ENCODE measurements at places on chromosomes 1 and 21. TPM values are rescaled to one million over a fixed set of nuclear protein-coding genes. Genes with fewer than 3 reads are reported as not detected.

- ATAC-seq, result no peak
Observed at GRCh38 chr1:40842207-40842606, 20.0 kb downstream of the CITED4 start.

DNA sequence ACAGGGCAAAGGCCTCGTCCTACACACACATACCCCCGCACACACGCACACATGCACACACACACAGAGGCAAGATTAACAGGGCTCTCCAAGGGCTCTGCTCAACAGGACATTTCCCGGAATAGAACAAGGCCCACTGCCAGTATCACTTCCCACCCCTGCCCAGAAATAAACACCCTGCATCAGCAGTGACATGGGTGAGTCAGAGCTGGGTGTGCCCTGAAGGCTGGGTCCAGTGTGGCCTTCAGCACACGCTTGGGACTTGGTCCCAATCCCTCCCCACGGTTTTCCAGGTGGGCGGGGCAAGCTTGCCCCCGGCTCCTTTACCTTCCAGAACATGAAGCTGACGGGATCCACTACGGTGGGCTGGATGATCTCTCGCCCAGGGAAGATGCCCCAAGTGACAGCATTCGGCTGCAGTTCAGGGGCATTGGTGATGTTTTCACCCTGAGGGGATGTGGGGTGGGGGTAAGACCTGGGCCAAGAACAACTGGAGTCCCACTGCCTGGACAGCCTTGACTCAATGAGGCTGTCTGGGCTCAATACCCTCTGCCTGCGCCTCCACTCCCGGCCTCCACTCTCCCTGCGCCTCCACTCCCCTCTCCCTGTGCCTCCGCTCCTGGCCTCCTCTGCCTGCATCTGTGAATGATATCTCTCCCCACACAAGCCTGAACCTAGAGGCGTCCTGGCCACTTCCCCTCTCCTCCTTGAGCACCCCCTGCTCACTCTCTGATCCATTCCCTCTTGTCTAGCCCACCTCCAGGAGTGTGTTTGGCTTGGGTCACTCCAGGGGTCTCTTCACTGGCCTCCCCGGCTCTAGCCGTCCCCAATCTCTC is 14.7 kb downstream of the MTHFR start:
- ATAC-seq, result peak; percentile 81

GRCh38 chr21:22758478-22758877 is 1760.3 kb downstream of the NCAM2 start:
- no peak for ATAC-seq

DNA sequence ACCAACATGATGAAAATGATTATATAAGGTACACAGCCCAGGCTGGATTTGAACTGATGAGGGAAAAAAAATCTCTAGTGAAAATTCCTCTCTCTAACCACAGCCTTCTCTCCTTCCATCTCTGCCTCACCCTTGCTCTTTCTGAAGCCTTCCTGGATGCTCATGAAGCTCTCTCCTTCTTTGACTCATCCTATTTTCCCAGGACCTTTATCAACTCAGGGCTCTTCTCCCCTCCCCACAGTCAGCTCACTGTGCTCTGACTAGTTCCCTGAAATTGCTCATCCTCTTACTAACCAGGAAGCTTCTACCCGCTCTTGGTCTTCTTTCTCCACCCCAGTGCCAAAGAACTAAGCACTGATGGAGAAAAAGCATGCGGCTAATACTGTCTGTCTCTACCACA is 46.4 kb upstream of the ERG start:
- peak; percentile 79 for ATAC-seq

DNA sequence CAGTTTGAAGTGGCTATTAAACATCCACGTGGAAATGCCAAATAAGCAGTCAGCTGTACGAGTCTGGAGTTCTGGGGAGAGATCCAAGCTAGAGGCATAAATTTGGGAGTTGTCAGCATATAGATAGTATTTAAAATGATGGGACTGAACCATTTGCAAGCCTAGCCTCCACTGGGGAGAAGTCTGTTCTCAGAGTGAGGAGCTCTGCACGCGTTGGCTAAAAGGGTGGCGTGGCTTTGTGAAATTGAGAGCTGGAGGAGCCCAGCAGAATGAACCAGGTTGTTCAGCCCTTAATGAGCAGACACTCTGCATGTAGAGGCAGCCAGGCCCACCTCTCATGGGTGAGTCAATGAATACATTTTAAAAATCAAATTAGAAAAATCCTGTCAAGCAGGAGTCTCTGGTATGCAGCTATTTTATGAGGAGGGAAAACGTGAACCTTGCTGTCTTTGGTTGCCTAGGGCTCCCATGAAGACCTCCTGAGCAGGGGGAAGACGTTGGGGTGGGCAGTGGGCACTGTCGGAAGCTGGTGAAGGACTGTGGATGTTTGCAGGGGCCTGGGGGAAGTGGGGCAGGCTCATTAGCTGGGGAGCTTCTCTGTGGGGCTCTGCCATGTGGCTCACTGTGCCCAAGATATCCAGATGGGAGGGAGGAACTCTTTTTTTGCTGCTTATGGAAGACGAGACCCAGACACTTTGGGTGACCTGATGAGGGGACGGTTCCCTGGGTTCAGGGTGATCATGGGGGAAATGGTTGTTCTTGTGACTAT is 18.8 kb downstream of the TMCC2 start:
- ATAC-seq, result peak; percentile 6

- ATAC-seq, result peak; percentile 73
Observed at GRCh38 chr1:231040019-231040799, at the start of gene FAM89A. Gene FAM89A (minus strand): TSS chr1:231040254. CDS start chr1:231040211, 43 bp downstream.

DNA sequence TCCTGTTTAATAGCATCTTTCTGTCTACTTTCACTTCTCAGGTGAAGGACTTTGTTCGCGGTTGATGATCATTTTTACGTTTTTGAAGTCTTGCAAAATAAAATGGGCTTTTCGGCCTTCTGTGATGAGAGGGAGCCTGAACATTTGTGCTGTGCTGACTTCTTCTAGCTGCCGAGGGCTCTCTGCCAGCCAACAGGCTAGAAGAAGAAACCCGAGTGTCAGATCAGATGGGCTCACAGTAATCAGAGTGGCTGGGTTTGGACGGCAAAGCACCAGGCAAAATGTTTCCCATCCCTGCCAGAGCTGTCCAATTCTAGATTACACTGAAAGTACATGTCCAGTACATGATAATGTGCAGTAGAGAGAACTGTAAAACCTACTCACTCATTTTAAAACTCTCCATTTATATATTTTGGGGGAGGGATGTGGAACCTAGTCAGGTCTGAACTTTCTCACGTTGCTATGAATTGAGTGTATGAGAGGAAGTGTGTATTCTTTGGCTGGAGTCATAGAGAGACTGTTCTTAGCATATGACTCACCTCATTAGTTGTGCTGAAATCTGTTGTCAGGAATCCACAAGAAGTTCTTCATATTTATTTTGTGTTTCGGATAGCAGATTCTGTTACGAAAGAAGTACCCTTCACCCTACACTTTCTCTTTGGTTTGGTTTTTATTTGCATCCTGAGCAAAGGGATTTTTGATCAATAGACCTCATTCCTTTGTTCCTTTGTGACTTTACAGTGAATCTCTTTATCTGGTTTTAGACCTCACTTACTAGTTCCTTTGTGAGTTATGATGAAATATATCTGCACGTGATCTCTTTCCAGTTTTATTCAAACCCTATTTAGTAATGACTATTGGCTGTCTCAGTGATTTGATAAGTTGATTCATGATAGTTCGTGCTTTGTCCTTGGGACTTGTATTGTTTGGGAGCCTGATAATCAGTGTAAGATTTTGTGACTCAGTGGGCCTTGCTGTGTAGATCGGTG is 4.8 kb downstream of the ATP1A1 start:
- no peak for ATAC-seq

DNA sequence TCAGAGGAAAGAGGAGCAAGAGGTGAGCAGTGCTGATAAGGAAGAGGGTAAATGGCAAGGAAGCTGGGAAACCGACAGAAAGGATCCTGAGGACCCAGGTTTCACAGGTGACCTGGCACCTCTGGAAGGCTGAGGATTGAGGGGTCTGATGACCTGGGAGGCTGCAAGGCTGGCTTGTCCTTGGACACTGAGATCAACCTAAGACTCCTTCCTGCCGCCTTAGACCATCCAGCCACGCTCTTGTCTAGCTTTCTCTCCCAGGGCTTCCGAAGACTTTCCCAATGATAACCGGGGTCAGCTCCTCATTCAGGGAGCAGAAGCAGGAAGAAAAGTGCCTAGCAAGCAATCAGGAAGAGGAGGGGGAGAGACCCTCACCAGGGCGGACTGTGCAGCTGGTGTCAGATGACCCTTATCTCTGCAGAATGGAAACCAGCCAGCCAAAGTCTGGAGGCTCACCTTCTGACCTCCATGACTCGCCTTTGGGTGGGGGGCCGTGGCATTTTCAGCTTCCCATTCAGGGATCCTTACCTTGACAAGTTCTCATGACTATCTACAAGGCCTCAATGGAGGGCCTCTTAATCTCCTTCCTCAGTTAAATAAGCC is 77.7 kb downstream of the CAPZB start:
- no peak for ATAC-seq

DNA sequence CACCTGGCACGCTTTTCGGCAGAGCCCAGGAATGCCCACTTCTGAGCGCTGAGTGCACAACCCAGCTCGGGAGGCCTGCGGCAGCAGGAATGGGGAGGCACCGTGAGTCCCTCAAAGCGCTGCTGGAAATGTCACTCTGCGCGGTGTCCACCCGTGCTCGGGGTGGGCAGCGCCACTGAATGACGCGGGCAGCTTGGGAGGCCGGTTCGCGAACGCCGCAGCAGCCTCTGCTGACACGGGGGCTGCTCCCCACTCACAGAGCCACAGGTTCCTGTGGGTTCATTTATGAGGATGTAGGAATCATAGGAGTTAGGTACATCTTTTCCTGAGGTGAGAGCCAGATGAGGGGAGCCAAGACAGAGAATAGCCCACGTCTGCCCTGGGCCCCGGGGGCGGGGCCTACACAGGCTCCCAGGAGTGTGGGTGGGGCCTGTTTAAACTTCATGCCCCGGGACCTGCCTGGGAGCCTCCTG is 146.7 kb upstream of the COL6A1 start:
- ATAC-seq, result peak; percentile 8

- ATAC-seq, result no peak
Observed at GRCh38 chr1:115755456-115756370, 12.8 kb downstream of the CASQ2 start.

DNA sequence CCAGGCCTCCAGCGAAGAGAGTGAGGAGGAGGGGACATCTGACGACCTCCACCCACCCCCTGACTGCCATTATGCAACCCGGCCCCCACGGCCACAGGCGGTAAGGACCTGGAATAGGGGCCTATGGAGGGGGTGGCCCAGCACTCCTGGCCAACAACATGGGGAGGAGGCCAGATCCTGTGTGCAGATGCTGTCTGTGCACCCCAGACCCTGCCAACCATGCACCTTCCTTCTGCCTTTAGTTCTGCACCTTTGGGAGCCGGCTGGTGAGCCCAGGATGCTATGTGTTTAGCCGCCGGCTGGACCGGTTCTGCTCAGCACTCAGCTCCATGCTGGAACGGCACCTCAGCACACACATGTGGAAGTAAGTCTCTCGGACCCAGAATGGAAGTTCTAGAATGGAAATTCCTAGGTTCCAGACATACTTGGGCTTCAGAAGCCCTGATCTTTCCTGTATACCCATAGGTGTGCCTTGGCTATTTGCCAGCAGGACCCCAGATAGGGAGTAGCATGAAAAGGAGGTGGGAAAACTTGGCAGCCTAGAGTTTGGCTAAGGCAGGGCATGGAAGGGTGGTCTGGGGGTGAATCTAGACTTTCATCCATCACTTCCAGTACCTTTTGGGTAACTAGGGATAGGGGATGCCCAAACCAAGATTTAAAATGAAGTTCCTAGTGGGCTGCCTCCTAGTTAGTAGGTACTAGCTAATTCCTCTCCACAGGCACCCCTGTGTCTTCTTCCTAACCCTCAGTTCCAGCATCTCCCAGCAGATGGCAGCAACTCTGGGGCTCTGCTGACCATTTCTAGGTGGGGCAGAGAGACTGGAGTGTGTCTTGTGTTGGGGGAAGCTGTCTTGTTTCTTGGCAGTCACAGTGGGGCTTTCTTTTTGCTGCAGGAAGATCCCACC is 3.6 kb upstream of the CYB561D1 start:
- no peak for ATAC-seq

- ATAC-seq, result no peak
Observed at GRCh38 chr1:65435987-65436386, 15.5 kb downstream of the LEPR start.

- no peak for ATAC-seq
Observed at GRCh38 chr1:194300340-194300739, 1113.9 kb upstream of the B3GALT2 start.

DNA sequence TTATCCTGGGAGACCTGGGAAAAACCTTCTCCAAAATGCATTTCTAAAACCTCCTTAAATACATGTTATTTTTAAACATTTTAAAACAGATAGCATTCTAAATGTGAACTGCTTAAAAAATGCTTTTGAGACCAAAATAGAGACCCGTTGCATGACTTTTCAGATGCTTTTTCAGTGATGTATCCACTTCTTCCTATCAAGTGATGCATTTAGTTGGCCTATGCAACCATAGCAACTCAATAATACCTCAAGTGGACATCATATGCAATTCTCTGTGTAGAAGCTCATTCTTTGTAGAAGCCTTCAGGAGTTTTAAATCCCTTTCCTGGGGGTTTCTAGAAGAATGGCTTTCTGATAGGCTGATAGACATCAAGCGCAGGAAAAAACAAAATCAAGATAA is 94.5 kb upstream of the RAVER2 start:
- ATAC-seq, result no peak

GRCh38 chr21:45892916-45893739 is 88.4 kb upstream of the COL6A1 start:
- peak; percentile 67 for ATAC-seq

DNA sequence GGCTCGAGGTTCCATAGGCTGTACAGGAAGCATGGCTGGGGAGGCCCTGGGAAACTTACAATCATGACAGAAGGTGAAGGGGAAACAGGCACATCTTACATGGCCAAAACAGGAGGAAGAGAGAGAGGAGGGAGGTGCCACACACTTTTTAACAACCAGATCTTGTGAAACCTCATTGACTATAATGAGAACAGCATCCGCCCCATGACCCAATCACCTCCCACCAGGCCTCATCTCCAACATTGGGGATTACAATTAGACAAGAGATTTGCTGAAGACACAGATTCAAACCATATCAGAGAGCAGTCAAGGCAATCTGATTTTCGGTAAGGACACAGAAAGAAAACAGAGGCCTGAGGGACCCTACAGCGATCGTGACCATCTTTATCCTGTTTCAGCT is 41.7 kb downstream of the TNFRSF9 start:
- no peak for ATAC-seq

DNA sequence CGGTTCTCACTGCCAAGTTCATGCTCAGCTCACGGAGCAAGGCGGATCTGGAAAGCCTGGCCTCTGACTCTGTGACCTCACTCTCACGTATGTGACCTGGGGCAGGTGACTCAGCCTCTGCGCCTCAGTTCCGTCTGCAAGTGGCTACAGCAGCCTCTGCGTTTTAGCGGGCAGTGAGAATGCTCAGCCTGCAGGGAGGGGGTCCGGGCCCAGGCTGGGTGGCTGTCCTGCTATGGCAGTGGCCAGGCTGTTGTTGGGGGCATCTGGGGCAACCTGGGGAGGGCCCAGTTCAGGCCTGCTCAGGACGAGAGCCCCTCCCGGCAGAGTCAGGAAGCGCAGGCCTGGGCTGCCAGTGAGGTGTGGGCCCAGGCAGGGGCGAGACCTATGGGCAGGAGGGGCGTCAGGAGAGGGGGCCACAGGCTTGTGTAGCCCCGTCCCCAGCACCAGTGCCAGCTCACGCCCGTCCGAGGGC is 27.9 kb downstream of the ARHGEF16 start:
- peak; percentile 62 for ATAC-seq

- no peak for ATAC-seq
Observed at GRCh38 chr1:156346636-156347035, 8.3 kb downstream of the TSACC start.

- no peak for ATAC-seq
Observed at GRCh38 chr1:89710498-89711139, 77.7 kb downstream of the LRRC8C start.

The RNF11 gene
- total RNA-seq, result 91.9 TPM

The MIXL1 gene
- total RNA-seq, result 1.1 TPM

The TSEN15 gene
- total RNA-seq, result 47.6 TPM

The REN gene
- total RNA-seq, result not detected

The TRIM58 gene
- 3.0 TPM for total RNA-seq
